ENCODE measurements at places on chromosomes 12 and 14.

- DNase-seq = no peak
Measured at GRCh38 chr12:46667551-46667950, 158.2 kb downstream of the SLC38A4 start.

GRCh38 chr12:123479442-123480180 is 21.7 kb downstream of the SNRNP35 start:
- DNase-seq = no peak

DNA sequence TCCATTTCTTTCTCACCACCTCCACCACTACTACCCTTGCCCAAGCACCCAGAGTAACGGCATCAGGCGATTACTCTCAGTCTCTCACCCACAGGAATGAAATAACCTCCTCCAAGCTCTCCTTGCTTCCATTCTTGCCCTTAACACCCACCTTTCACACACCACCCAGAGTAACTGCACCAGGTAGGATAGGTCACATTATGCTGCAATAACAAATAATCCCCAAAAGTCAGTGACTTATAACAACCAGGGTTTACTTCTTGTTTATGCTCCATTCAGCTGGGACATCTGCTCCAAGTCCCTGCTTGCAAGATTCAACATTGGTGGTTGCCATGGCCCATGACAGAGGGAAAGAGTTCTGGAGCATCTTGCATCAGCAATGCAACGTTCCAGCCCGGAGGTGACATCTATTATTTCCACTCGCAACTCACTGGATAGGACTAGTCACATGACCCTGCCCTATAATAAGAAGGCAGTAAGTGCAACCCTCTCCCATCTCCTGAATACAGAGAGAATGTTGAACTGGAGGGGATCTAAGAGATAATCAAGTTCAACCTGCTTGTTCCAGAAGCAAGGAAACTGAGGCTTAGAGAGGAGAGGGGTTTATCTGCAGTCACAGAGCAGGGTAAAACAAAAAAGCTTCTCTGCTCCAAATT is 41.5 kb upstream of the FICD start:
- DNase-seq = no peak

DNA sequence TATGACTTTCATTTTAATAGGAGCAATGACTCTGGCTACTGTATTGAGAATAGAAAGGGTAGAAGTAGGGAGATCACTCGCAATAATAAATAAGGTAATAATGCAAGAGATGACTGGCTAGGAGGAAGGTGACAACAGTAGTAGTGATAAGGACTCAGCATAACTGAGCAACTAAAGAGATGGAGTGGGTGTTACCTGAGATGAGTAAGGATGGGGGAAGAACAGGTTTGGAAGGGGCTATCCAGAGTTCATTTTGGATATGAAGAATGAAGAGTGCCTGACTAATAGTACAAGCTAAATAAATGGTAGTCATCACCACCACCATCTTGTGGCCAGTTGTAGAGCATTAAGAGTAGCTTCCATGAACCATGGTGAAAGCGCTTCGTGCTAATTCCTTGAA is 101.1 kb downstream of the RPS6KA5 start:
- DNase-seq = no peak

DNA sequence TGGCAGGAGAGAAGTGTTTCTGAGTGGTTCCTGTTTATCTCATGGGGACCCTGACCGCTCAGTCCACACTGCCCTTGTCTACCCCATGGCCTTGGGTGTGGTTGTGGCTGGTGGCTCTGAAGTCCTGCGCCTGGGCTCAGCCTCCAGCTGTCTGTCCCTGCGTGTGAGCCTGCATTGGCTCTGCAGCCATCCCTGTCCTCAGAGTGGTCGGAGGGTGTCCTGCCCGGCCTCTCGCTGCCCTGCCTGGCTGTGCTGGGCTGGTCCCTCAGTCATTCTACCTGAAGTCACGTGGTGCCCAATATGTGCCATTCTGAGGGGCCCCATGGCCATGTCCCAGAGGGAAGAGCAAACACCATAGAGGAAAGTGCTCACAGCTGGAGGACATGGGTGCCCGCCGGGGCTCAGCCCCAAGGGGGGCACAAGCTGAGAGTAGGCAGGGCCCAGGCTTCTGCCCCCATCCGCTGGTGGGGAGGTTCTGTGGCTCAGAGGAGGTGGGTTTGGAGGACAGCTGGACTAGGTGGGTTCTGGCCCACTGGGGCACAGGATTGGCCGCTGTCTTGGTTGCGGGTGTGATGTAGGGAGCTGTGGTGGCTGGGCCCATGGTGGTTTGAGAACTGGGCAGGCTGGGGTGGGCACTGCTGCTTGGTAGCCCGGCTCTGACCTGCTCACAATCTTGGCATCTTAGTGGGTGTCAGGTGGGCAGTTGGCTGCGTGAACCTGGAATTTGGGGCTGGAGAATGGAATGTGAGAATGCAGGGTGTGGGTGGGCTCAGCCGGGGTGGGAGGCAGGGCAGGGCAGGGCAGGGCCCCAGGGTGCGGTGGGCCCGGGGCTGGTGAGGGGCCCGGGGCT is 11.6 kb downstream of the TEDC1 start:
- no peak for DNase-seq

DNA sequence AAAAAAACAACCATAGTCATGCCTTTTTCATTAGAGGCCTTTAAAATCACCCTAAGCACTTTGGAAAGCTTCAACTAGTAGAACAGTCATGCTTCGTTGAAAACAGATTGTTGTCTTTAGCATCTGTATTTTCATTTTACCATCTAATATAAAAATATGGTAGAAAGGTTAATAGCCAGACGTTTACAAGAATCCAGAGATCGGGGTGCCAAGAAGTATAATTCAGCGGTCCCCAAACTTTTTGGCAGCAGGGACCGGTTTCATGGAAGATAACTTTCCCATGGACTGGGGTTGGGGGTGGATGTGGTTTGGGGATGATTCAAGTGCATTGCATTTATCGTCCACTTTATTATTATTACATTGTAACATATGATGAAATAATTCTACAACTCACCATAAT is 138.4 kb downstream of the GLT1D1 start:
- no peak for DNase-seq

DNA sequence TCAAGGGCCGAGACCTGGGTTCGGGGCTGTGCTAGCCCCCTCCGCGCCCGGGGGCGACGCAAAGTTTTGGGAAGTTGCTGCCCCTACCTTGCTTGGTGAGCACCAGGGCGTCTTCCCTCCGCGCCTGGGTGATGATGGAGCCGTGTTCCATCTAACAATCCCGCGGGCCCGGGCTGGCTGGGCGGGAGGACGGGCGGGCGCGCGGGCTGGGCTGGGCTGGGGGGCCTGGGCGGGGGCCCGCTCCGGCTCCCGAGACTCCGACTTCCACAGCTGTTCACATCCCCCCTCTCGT is 298 bp downstream of the CTDSP2 start:
- DNase-seq = no peak

GRCh38 chr12:100534625-100535227 is 38.8 kb upstream of the GAS2L3 start:
- no peak for DNase-seq

DNA sequence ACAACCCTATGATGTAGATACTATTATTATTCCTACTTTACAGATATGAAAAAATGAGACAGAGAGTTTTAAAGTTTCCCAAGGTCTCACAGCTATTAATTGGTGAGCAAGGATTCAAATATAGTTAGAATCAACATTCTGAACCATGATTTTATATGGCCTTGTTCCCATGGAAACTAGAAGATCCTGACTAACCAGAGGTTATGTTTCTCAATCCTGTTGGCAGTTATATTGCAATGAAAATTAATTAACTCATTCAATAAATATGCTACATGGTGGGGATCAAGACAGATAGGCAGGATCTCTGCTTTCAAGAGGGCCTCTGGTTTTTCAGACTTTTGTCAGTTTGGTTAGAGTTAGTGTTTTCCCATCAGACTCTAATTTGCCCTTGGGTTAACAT is 9.3 kb upstream of the FUT8 start:
- no peak for DNase-seq

- DNase-seq = no peak
Measured at GRCh38 chr12:49922349-49923034, 18.8 kb upstream of the FAIM2 start.

DNA sequence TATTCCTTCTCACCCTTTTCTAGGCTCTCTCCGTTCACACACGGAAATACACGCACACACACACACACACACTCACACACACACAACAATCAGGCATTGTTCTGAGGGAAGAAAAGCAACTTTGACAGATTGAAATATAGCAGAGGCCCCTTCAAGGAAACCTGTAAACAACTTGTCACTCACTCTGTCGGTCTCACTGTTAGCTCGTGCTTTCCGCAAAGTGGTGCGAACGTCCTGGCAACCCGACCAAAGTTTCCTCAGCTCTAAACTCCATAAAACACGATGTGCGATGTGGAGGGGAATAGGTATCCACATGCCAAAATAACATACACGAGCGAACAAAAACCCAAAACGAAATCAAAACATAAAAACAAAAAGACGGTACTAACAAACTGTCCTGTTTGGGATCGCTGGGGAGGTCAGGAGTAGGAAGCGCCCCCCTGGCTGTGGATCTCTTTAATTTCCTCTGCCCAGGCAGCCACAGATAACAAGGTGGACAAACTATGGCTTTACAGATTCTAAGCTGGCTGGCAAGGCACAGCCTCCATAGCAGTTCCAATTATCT is 822 bp upstream of the SOX5 start:
- DNase-seq = peak; percentile 20

Measured in right renal pelvis (tissue), 4 donors.